Cerebellar nuclear complex (tissue), 1 donor: ENCODE measurements at places on chromosomes 2 and 18.

GRCh38 chr2:157644776-157645175 lies 16.1 kb upstream of the ACVR1C start:
- no peak for DNase-seq

DNA sequence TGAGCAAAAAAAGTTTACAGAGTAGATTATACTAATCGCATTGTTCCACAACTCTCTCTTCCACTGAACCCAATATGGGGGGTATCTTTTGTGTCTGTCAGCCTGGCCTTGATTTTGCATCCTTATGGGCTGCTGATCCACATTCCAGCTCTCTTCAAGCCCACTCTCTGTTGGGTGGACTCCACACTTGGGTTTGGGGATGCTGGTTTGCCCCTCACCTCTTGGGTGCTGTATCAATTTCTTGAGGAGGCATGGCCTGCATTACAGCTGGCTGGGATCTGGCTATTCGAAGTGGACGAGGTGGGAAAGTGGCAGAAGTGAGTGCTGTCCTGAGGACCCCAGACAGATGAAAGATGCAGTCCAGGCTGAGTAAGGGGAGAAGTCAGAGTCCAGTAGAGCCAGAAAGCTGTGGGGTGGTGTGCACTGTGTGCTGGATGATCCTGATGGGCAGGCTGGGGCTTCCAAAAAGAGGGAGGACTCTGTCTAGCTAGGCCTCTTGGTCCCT lies 141.4 kb downstream of the CAPN13 start:
- no peak for DNase-seq

DNA sequence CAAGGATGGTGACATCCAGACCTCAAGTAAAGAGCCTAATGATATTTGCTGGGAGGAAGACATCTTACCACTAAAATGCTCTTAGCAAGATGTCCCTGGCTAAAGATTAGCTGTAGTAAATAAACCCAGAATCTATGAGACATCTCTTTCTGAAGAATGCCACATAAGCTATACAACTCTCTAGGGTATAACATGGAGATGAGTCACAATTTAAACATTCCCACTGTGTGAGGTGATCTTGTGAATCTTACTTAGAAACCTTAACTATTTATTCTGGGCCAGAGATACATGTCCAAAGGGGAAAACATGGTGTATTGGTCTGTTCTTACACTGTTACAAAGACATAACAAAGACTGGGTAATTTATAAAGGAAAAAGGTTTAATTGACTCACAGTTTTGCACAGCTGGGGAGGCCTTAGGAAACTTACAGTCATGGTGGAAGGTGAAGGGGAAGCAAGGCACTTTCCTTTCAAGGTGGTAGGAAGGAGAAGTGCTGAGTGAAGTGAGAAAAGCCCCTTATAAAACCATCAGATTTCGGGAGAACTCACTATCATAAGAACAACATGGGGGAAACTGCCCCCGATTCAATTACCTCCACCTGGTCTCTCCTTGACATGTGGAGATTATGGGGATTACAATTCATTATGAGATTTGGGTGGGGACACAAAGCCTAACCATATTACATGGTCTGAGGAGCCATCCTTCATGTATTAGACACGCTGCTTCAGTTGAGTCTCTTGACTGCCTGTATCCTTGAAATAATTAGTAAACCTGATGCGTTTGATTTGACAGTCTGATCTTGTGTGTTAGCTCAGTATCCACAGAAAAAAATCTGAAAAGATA lies 17.1 kb downstream of the KRCC1 start:
- DNase-seq, result no peak

- peak; percentile 16 for DNase-seq
Measured at GRCh38 chr2:26922405-26923188, 47.8 kb upstream of the MAPRE3 start.

GRCh38 chr2:54665436-54665856 lies 58.0 kb upstream of the EML6 start:
- peak; percentile 20 for DNase-seq

GRCh38 chr2:73300926-73301325 lies 7.6 kb upstream of the EGR4 start:
- no peak for DNase-seq

DNA sequence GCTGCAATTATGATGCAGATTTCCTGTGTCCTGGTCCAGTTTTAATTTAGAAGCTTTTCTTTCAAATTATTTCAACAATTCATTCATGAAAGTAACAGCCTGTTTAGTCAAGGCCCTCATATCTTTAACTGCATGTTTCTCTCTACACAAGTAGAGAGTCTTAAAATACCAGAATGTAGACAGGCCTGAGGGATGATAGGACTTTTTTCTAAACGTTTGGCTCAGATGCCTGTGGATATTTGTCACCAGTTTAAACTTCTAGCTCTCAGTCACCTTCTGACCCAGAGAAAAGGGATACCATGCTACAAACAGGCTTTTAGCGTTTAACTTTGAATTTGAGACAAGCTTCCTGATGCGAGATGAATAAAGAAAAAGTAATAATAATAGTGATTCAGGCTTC lies 15.7 kb downstream of the COL5A2 start:
- no peak for DNase-seq

GRCh38 chr2:173248381-173248780 lies 106.3 kb upstream of the CDCA7 start:
- DNase-seq, result no peak

DNA sequence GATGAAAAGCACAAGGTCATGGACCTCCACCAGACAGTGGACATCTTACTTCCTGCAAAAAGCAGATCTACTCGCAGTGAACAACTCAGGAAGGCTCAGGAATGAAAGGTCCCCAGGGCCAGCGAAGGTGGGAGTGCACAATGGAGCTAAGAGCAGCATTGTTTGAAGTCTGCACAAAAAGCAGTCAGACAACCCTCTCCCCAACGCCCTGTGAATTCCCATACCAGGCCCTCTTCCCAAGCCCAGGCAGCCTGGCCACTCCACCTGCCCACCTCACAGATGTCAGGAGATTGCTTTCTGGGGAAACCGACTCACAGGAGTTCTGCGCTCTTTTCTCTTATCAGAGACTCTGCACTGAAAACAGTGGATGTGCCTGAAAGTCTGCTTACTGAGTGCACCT lies 34.8 kb downstream of the ST8SIA5 start:
- no peak for DNase-seq

- DNase-seq, result no peak
Measured at GRCh38 chr18:46706968-46707367, 49.9 kb downstream of the ST8SIA5 start.

GRCh38 chr18:57437402-57437765 lies 2.2 kb downstream of the ONECUT2 start:
- no peak for DNase-seq

GRCh38 chr2:33457556-33458247 lies 18.7 kb upstream of the RASGRP3 start:
- DNase-seq, result no peak

GRCh38 chr18:74567822-74568221 lies 29.8 kb upstream of the ZNF407 start:
- no peak for DNase-seq

GRCh38 chr2:72539071-72539552 lies 286.7 kb downstream of the EXOC6B start:
- no peak for DNase-seq

- no peak for DNase-seq
Measured at GRCh38 chr18:78709261-78709809, 270.3 kb upstream of the SALL3 start.

GRCh38 chr2:163475815-163476214 lies 260.0 kb downstream of the FIGN start:
- DNase-seq, result no peak

DNA sequence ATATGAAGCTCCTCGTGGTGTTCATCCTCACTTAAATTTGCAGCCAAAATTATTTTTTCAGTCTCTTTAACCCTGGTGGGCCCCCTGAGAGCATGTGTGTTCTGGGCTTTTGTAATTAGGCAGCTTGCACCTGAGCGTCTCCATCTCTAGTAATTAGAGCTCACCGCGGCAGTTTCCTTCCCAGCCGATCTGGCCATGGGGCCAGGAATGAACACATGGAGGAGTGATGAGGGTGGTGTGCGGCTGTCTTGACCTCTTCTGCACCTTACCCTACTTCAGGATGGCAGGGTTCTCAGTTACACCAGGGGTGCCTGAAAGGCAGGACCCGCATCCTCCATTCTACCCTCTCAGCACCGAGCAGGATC lies 98.5 kb downstream of the AFF3 start:
- no peak for DNase-seq

DNA sequence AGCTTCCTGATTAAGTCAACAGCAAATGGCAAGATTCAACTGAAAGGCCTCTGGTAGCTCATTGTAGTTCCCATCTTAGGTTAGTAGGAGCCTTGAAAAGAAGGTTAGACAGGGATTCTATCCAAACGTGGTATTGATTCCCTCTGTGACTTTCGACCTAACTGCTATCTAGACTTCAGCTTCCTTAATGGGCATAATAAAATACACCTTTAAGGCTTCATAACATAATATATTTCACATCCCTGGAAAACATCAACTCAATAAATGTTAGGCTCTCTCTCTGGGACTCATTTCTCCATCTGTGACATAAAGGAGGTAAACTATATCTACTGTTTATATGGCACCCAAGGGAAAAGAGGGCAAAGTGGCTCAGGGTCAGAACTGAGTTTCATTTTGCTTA lies 60.9 kb downstream of the STK39 start:
- DNase-seq, result no peak

- no peak for DNase-seq
Measured at GRCh38 chr2:86274265-86274917, 63.0 kb downstream of the REEP1 start.

- no peak for DNase-seq
Measured at GRCh38 chr2:223511168-223511567, 91.0 kb downstream of the SCG2 start.

DNA sequence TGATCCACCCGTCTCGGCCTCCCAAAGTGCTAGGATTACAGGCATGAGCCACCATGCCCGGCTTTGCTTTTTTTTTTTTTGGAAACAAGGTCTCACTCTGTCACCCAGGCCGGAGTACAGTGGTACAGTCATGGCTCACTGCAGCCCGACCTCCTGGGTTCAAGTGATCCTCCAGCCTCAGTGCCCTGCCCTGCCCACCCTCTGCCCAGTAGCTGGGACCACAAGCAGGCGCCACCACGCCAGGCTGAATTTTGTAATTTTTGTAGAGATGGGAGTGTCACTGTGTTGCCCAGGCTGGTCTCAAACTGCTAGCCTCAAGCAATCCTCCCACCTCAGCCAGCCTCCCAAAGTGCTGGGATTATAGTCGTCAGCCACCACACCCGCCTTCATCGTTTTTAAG lies 11.6 kb upstream of the PSD4 start:
- DNase-seq, result no peak

DNA sequence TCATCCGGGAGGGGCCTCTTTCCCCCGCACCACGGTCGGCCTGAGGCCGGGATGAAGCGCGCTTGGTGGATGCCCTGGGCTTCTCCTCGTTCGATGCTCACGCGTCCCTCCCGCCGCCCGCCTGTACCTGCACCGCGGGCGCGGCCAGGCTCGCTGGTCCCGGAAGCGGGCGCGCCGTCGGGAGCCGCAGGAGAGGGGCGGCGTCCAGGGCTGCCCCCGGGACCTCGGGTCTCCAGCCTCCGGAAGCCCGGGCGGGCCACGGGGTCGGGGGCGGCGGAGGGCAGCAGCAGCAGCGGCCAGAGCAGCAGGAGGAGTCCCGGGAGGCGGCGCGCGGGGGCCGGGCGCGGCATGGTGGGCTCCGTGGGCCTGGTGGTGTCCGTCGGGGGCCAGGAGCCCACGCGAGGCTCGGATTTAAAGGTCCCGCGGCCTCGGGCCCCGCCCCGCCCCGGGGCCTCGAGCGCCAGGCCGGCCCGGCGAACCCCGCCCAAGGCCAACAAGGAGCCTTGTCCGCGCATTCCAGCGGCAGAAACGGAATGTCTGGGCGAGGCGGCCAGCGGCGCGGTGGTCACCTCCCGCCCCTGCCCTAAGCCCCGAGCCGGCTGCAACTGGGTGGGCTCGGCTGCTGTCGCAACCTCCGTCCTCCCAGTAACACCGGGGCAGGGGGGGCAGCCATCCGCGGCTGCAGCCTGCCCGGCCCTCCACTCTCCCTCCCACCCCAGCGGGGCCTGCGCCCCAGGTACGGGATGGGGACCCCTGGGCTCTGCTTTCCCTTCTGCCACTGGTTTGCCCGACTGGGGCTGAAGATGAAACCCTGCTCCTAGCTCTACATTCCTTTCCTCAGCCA lies at the start of gene MATN3:
TSS of gene MATN3 (minus strand) at position 387 of the 844 bp plus-strand sequence. CDS start at position 350, 37 bp downstream.
- DNase-seq, result no peak

DNA sequence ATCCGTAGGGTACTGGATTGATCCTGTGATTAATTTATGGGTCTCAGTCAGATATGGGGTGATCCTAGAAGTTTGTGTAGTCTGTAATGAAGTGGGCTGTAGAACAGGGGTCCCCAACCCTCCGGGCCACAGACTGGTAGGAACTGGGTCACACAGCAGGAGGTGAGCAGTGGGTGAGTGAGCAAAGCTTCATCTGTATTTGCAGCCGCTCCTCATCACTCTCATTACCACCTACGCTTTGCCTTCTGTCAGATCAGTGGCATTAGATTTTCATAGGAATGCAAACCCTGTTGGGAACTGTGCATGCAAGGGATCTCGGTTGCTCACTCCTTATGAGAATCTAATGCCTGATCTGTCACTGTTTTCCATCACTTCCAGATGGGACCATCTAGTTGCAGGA lies 48.8 kb downstream of the EML4 start:
- no peak for DNase-seq

GRCh38 chr2:9099341-9099751 lies 95.9 kb upstream of the MBOAT2 start:
- no peak for DNase-seq

DNA sequence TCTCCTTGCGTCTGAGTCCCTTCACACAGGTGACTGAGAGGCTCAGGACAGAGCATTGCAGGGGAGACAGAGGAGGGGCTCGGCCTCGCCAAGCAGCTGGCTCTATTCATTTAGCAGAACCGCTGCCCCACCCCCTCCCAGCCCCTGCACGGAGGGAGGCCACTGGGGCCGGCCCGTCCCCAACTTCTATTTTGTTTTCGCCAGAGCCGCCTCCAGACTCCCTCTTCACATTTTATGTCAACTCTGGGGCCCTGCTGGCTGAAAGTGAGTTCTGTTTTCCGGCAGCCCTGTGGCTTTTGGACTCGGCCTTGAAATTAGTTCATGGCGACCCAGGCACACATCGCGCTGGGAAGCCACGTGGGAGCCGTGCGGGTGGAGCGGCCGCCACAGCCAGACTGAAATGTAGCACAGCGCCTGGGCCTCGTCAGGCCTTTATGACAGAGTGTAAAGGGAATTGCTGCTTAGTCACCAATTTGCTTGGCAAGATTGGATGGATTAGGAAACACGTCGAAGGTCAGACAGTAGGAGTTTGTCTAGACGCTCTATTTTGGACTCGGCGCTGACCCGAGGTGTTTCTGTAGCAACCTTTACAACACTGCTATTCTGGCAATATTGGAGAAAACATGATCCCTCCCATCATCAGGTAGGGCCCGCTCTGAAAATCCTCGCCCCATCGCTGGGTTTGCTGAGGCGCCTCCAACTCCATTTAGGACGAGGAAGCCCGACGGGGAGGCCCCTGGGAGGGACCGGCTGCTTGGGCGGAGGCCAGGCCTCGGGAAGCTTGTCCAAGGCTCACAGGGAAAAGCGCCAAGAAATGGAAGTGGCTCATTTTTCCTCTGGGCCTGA lies 90.7 kb upstream of the CTDP1 start:
- no peak for DNase-seq

DNA sequence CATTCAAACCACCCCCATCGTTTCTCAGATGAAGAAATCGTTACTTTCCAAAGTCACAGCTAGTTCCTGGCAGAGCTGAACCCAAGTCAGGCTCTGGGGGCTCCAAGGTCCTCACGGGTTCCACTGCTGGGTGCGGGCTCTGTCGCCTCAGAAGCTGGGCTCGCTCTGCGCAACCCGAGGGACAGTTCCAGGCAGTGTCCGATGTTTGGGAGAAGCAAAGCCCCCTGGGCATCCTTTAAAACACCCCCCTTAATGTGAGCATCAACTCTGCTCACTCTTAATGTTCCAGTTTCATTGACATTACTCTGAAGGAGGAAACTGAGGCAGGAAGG lies 796 bp downstream of the AOX1 start:
- no peak for DNase-seq

GRCh38 chr18:11121443-11121849 lies 27.9 kb downstream of the PIEZO2 start:
- DNase-seq, result no peak
